ENCODE measurements at places on chromosomes 4 and X.

- DNase-seq: peak; percentile 27
These were observed 1.1 kb upstream of the SLC10A7 start for GRCh38 chr4:146522869-146523205.

- no peak for DNase-seq
These were observed 5.9 kb upstream of the SASH3 start for GRCh38 chrX:129773649-129774458.

DNA sequence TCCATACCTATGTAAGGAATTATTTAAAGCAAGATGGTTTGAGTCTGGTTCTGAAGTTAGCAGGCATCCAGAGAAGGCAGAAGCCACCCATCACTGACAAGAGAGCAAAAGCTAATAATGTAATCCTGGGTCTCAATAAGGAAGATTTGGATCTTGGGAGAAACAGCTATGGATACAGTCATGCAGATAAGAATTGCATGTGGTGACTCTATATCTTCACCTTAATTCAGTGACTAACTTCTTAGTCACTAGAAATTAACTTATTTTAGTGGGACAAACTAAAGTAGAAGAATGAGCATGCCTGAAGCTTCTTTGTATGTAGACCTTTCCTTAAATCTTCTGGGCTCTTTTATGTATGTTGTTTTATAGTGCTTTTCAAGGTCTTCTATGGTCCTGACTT is 66.6 kb downstream of the ATP10D start:
- DNase-seq: peak; percentile 67

DNA sequence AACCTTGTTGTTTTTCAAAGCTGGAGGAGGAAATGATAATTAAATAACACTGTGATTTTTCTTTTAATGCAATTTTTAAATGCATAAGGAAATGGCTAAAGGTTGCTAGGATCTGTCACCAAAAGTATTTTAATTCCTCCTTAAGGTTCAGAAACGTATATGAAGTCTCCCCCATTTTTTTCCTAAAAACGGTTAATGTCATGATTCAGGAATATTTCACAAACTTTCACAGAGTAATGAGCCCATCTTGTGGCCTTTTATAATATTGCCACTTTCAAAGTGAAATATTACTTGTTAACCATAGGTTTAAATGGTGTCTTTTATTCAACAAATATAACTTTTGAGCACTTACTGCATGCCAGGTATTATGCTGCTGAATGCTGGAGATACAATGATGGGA is 99.5 kb upstream of the USP38 start:
- DNase-seq: no peak

GRCh38 chr4:8644966-8645752 is 52.6 kb downstream of the CPZ start:
- no peak for DNase-seq

GRCh38 chr4:108042927-108043326 is 53.2 kb downstream of the HADH start:
- DNase-seq: no peak

- DNase-seq: no peak
These were observed 357.1 kb upstream of the NOCT start for GRCh38 chr4:138658518-138658917.

- peak; percentile 12 for DNase-seq
These were observed 11.8 kb downstream of the AMBN start for GRCh38 chr4:70603856-70604255.

- no peak for DNase-seq
These were observed 268.2 kb upstream of the TEX13A start for GRCh38 chrX:105488716-105489115.

- peak; percentile 67 for DNase-seq
These were observed 276.7 kb downstream of the GBA3 start for GRCh38 chr4:22969287-22969896.

DNA sequence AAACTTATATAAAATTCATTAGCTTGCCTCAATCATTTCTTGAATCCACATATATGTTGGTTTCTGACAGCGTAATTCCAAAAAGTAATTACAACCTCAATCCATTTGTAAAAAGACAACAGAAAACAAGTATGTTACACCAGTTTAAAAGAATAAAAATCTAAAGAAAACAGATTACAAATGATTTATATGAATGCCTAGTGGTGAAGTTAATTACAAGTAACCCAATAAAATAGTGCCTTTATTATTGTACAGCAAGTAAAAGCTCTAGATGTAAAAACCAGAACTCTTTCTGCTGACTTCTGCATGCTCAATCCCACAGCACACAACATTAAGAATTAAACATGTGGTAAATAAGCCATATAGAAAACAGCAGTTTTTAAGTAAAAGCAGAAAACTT is 197.8 kb downstream of the MAB21L2 start:
- DNase-seq: no peak

DNA sequence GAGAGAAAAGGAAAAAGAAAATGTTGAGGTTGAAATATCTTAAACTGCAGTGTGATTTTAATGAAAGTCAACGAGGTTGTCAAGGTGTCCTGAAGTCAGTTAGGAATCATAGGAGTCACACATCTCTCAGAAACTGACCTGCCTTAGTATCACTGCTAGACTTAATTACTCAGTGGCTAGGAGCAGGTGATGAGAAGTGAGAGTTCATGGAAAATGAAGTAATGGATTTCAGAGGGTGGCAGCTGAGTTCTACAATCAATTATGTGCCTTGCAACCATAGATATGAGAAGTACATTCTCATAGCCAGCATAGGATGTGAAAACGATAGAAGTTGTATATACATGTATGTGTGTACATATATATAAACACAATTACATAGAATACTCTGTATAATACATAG is 1269.7 kb downstream of the FSTL5 start:
- DNase-seq: no peak

- peak; percentile 14 for DNase-seq
These were observed 105.9 kb upstream of the SCOC start for GRCh38 chr4:140267576-140267975.

DNA sequence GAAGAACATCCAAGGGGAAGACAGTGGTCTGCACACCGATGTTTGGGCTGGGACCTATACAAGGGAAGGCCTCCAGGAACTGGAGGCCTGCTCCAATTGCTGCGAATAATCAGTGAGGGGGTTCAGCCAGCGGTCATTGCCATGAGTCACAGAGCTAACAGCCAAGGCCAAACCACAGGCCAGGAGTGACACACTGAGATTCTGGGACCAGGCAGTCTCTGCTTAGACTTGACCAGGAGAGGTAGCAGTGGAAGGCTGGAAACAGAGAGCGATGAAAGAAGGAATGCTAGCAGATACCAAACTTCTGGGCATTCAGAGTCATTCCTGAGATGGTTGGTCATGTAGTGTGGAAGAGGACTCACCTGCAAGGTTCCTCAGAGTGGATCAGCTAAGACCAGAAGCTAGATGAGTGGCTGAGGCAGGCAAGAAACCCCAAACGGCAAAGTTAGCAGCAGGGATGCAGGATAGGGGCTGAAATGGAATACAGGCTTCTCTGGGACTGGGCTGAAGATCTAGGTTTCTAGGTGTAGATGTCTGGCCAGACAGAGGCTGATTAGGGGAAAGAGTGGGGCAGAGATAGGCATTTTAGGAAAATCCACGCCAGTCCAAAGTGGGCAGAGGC is 54.7 kb downstream of the CNGA2 start:
- peak; percentile 87 for DNase-seq

- DNase-seq: peak; percentile 89
These were observed 173.9 kb upstream of the PGRMC2 start for GRCh38 chr4:128461291-128462102.

DNA sequence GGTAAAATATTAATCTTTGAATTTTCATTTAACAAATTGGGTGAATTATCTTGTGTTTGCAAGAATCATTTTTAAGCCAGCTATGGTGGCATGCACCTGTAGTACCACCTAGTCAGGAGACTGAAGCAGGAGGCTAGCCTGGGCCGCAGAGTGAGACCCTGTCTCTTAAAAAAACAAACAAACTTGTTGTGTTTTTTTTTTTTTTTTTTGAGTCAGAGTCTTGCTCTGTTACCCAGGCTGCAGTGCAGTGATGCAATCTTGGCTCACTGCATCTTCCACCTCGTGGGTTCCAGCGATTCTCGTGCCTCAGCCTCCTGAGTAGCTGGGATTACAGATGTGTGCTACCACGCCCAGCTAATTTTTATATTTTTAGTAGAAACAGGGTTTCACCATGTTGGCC is 2.2 kb downstream of the TXLNG start:
- no peak for DNase-seq

GRCh38 chr4:53601251-53601764 is 10.0 kb upstream of the LNX1 start:
- peak; percentile 24 for DNase-seq

DNA sequence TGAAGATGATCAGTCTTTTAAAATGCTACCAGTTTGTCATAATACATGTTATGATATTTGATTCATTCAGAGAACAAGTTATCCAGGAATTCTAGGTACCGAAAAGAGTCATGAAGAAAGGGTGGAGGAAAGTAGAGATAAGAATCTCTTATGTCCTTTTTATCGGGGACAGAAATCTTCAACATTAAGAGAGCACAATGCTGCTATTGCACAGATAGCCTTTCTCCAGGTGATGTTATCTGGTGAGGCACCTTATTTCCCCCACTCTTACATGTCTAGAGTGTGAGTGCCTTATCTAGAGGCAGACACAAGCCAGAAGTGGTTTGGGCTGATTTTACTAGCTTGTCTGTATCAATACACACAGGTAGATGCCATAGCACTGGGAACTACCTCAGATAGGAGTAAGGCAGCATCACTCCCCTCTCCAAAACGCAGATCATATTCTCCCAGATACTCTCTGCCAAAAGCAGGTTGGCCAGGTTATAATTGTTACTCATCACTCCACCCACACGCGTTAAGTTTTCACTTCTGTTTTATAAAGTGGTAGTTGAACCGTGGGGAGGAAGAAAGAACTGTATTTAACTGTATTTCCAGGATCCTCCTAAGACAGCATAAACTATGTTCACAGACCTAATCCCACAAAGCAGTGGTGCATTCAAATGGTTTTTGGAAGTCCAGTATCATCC is 38.4 kb downstream of the AREG start:
- no peak for DNase-seq

DNA sequence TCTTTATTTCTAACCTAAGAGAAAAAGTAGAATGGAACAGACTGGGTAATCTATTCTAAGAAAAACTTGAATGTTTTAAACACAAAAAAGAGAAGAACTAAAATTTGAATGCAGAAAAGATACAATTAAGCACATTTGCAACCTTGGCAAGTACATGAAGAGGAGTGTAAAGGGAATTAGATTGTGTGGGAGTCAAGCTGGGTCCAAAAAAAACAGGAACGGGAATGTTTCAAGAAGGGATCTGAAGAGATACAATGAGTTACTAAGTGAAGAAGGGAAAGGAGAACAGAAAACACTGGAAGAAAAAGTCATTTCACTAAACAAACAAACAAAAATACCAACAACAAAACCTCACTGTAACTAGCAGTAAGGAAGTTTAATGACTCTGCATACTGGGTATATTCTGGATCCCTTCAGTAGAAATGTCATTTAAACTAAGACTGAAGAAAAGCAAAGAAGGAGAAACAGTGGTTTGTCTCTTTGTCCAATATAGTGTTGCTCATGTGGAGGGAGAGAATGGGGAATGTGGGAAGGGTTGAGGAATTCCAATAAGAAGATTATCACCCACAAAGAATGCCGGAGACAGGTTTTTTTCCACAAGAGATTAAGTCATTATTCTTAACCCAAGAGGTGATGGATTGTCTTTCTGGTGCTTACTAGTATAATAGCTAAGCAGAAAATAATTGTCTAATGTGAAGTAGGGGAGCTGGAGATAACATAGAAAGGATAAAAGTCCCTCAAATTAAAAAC is 50.4 kb upstream of the PTPN13 start:
- peak; percentile 48 for DNase-seq

DNA sequence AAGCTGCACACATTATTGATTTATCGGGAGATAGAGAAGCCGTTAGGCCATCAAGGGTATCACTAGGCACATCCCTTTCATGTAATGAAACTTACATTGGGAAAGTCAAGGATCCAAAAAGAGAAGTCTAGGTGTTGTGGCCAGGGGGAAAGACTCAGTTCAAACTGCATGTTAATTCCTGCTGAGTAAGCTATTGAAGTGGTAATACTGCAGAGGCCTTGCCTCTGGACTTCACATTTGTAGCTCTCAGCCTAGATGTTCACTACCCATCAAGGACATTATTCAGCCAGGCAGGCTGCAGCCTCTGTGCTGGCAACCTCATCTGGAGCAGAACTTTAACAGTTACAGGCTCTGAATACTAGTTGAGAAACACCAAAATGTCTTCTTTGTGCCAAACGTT is 2094.5 kb upstream of the AGA start:
- no peak for DNase-seq

- DNase-seq: no peak
These were observed 573.0 kb downstream of the GABRG1 start for GRCh38 chr4:45550766-45551366.

- DNase-seq: no peak
These were observed 60.7 kb upstream of the LCORL start for GRCh38 chr4:18082236-18082635.

- no peak for DNase-seq
These were observed 36.4 kb upstream of the FREM3 start for GRCh38 chr4:143736861-143737260.

DNA sequence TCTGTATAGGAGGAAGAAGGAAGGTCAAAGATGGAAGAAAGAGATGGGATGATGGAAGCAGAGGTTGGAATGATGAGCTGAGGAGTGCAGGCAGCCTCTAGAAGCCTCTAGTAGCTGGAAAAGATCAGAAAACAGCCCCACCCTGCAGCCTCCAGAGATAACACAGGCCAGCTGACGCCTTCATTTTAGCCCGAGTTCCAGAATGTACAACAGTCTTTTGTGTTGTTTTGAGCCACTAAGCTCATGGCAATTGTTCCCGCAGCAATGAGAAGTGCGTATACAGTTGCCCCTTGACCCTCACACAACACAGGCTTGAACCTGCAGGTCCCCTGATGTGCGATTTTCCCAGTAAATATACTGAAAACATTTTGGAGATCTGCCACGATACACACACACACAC is 72.0 kb downstream of the WFS1 start:
- no peak for DNase-seq

- DNase-seq: no peak
These were observed 926.1 kb downstream of the ADGRL3 start for GRCh38 chr4:62126064-62126732.

DNA sequence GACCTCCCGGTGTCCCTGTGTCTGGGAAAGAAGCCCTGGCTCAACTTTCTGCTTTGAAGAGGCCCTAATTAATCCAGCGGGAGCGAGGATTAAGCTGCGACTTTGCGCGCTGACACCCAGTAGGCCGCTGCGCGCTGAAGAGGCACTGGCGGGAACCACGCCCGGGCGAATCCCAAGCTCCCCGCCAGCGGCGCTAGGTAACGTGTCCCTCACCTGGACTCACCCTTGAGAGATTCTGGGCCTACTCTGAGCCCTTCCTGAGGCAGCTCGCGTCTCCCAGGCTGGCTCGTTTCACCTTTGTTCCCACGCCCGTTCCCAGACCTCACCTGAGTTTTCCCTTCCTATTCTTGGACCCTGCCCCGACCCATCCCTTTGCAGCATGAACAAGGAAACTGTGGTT is 616 bp upstream of the KLHL34 start:
- DNase-seq: no peak

DNA sequence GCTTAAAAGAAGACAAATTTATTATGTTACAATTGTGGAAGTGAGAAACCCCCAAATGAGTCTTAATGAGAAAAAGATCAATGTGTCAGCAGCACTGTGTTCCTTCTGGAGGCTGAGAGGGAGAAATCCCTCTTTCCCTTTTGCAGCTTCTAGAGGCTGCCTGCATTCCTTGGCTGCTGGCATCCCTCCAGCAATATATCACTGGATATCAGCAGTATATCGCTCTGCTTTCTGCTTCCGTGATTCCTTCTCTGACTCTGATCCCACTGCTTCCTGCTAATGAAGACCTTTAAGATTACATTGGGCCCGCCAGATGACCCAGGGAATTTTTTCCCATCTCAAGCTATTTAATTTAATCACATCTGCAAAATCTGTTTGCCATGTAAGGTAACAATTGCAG is 1008.0 kb downstream of the RAPGEF2 start:
- no peak for DNase-seq
